Naive B cell (primary cell): ENCODE measurements at places on chromosomes 7 and 10. TPM values are rescaled to one million over a fixed set of nuclear protein-coding genes. Genes with fewer than 3 reads are reported as not detected.

TBL2 gene
- 21.6 TPM for polyA plus RNA-seq

DNA sequence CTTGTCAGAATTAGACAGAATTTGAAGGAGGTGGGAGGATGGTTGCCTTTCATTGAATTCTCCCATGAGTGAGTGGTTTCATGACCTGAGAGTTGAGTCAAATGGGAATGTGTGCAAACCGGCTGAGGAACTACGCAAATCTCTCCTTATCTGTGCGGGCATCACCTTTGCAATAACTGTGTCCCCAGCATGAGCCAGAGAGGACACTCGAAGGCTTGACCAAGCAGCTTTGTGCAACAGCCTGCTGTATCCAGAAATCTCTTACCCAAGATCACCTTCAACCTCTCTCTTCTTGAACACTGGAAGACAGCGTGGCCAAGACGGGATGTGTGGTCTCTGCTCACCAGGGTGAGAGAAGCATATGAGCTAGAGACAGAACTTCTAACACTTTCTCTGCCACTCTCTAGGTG lies 93.8 kb upstream of the IKZF1 start:
- no peak for DNase-seq

- DNase-seq: no peak
Measured at GRCh38 chr7:25075459-25075858, 49.6 kb downstream of the CYCS start.

- DNase-seq: no peak
Measured at GRCh38 chr10:132711613-132712121, 74.3 kb downstream of the NKX6-2 start.

DNA sequence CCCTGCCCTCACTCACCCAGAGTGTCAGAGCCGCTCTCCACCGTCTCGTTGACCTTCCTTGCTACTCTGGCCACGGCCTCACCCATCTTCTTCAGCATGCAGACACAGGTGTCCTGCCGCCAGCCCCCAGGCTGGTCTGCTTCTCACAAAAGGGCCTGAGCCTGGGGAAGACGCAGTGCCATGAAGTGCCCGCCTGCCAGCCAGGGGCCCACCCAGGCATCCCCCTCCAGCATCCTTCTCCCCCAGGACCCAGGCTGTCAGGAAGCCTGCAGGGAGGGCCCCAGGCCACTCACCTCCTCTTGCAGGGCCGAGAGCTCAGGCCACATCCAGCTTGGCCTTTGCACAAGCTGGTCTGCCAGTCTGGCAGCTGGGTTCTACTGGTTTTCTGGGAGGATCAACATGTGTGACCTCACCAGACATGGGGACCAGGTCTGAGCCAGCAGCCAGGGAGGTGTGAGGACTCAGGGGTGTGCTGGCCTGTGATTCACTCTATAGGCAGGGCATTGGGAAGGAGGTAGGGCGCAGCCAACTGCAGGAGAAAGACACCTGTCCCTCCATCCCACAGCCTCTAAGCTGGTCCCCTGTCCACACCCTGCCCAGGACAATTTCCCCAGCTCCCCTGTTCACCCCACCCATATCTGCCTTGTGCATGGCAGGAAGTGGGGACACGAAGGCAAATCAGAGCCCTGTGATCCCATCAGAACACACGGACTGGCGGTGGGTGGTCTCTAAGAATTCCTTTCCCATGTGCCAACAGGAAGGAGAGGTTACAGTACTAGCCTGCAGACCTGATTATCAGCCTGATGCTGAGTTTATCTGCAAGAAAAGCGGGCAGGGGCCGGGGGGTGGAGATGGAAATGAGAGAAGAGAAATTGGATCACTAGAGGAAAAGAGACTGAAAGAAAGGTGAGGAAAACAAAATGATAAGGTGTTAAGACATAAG lies 5.7 kb downstream of the LRRC20 start:
- no peak for DNase-seq

DNA sequence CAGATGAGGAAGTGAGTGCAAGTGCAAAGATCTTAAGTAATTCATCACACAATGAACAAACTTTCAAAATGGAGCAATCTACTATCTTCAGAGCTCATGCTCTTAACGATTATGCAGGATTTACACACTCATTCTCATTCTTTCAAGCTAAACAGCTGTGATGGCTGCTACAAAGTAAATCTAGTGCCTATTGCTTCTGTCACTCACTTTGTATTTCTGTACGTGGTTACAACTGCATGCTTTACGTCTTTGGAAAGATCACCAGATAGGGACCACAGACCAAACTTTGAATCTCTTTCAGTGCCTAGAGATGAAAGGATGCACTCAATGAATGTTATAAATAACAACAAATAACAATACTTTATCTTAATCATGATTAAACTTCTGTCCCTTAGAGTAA lies 194.6 kb downstream of the MAGI2 start:
- DNase-seq: no peak

GRID2IP gene
- not detected for polyA plus RNA-seq

MSMB gene
- polyA plus RNA-seq: not detected

DNA sequence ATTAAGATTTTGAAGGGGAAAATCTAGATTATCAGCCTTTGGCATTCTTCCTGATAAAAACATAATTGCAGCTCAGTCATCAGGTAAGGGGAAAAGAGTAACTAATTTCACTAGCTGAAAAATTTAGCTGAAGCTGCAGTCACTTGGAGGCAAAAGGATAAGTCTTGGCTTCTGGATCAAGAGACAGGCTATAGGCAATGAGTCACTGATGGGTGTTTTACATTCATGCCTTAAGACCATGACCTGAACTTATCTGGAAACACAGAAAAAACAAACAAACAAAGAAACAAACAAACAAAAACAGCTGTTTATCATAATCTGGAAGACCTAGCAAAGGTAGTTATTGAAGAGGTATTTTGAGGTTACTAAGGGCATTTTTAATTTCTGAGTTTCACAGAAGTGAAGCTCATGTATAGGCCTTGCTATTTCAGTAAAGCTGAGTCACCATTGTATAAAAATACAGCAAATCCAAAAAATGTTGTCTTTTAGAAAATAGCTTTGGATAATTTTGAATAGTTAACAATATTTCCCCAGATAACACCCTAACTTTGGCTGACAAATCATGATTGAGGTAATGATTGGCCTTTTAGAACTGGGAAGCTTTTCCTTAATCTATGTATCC lies 40.3 kb downstream of the ZNF22 start:
- no peak for DNase-seq

BLNK gene
- polyA plus RNA-seq: 193 TPM

DNA sequence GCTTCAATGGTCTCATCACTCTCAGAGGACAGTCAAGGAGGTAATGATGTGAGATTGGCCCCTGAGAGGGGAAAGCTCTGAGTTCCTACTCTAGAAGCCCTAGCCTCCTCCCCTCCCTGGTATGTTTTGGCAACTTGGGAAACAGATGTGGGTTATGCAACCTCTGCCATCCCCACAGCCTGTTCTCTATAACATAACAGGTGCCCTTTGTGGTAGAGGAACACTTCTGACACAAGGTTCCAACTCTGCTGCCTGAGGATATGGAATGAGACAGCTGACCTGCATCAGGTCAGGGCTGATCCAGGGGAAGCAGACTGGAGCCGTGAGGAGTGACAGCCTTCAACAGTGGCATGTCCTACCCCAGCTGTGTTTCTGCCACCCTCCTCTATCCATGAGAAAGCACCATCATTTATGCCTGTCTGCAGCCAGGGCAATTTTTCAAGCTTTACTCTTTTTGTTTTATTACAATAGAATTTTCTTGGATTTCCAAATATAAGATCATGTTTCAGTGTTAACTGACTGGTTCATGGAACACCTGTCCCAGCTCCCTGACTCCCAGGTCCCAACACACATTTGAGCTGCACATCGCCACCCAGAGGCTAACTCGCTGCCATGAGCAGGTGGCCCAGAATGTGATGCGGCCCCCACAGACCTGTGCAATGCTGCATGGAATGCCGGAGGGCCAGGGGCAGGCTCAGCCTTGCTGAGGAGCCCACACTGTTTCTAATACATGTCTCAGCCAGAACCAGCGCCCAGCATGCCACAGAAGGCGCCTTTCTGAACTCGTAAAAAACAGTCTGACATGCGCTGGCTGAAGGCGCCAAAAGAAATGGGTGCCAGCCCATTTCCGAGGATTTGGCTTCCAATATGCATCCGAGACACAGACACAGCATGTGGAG lies 124.8 kb upstream of the CHST15 start:
- DNase-seq: no peak

- DNase-seq: no peak
Measured at GRCh38 chr10:103238506-103239252, 7.0 kb upstream of the RPEL1 start.

DNA sequence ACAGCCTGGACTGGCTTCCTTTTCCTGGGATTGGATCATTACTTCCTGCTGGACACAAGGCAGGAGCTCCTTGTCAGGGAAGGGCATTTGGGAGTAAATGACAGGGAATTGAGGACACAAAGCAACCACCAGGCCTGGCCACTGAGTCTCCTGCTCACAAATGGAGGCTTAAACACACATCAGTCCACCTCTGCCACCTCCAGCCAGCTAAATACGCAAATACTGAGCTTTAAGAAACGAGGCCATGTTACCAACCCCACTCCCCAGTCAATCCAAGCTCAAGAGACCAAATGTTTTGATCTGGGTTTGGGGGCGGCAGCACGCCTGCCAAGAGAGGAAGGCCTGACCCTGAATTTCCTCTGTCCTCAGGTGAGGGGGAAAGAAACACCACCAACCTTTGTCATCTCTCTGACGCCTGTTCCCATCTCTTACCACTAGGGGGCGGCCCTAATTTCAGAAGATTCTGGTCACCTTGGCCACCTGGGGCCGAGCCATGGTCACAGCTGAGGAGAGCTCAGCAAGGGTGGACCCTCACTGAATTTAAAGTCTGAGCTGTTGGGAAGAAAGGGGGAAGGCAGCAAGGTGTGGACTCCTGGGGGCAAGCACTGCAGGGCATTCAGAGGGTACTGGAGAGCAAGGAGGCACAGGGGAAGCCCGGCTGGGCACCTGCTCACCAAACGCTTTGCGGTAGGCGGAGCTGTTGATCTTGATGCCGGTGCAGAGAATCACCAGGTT lies 16.5 kb downstream of the AIFM2 start:
- DNase-seq: peak; percentile 48

DNA sequence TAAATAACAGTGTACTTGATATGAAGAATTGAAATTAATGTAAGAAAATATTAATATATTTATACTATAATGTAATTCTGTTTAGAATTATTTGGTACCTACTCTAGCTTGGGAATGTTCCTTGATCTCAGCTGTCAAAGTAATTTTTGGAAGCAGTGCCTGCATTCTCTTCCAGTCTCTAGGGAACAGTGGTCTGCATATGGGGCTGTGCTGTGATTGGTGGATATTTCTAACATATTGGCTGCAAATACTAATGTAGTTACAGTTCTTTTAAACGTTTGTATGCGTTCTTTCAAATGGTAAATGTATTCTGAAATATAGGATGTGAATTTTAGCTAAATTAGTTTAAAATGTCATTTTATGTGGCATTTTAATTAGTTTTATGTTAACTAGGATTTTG lies 87.2 kb downstream of the PHF14 start:
- no peak for DNase-seq

DNA sequence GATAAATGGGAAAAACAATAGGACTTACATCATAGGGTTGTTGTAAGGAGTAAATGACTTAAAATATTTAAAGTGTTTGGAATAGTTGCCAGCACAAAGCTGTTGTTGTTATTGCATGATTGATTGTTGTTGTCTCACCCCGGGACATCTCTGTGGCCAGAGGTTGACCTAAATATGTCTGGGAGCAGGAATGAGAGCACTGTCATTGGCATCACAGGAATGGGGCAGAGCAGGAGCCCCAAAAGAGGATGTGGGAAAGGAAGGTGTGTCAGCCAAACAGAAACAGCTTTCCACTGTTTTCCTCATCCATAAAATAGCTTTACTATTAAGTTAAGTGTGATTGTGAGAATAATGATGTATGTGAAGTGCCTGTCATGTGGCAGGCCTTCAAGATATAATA lies 121.6 kb downstream of the TMEM168 start:
- DNase-seq: no peak

GRCh38 chr10:116688241-116688711 lies 54.1 kb downstream of the HSPA12A start:
- no peak for DNase-seq

GRCh38 chr7:45599851-45600706 lies 25.9 kb downstream of the ADCY1 start:
- DNase-seq: no peak

HOXA13 gene
- polyA plus RNA-seq: not detected

DNA sequence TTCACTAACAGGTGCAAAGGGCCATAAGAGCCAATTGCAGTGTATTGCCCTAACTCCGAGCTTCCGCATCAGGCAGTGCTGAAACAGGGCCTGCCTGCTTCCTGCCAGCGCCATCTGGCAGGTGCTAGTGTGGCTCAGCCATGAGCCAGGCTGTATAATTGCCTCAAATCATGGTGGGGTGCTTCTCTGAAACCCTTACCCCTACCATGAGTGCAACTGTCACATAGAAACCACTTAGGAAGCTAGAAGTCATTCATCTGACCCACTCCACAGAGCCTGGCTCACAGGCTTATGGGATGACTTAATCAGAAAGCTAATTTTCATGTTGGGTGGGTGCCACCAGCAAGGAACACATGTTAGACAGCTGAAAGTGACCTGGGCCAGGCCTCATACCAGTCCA lies 133.3 kb upstream of the LAMB4 start:
- no peak for DNase-seq

DNA sequence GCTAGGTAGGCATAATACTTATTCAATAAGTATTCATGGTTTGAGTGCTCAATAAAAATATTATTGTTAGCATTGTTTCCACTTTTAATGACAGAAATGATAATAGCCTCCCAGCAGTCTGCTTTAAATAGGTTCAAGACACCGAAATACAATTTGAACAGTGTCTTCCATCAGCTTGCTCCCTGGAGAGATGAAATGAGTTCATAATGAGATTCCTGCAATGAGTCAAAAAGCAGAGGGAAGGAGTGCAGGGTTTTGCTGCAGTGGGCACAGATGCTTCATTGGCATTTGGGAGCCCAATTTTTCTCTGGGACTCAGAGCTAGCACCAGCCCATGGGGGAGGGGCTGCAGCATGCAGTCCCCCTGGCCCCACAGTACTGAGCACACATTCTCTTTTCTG lies 32.6 kb upstream of the CHCHD3 start:
- DNase-seq: no peak

FAM241B gene
- polyA plus RNA-seq: 0.34 TPM

DNA sequence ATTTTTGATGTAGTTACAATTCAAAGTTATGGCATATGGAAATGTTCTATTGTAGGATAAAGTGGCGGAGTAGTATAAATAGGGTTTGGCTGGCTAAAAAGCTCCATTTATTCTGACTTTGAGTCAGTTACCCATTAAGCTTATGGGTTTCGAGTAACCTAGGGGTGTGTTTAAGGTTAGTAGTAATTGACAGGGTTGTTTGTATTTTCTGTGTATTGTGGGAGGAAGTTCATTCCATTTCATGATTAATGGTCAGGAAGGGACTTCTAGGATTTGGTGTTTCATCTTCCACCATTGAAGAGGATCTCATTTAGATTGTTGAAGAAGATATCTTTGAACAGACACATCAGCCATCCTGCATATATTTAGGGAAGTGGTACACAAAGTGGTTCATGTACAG lies 75.0 kb downstream of the BICC1 start:
- no peak for DNase-seq

ADRB1 gene
- not detected for polyA plus RNA-seq

GRCh38 chr7:17680943-17681351 lies 259.3 kb downstream of the SNX13 start:
- DNase-seq: peak; percentile 6
